NCI-H460 (cell line): ENCODE measurements at places on chromosomes 12 and 14.

DNA sequence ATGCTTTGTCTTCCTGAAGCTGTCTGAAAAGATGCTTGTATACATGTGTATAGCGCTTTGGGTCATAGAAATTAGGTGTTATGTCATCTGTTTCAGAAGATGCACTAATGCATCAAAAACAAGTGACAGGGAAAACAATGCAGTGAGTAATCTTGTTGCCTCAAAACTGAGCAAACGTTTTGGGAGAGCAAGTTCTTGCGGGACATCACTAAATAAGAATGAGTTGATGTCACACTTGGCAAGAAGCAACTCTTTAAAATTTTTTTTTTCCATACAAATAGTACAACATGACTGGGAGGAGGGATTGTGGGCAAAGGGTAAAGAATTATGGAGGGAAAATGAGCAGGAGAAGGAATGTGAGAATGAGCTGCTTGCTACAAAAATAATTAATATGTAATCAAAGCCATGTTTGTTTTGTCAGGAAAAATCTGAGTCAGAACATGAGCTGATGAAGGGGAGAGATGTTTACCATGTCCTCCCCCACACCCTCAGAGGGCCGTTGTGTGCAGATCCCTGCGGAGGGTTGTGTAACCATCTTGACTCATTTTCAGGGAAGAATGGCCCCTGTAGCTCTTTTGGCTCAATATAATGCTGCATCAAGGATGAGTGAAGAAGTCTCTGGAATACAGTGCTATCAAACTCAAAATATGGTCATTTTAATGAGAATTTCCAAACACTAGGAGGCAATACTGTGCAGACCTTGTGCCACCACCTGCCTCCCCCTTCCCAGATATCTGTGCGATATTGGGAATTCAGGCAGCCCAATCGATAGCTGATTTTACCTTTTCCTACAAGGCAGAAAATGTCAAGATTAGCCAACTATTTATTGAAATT is 41.4 kb downstream of the BORCS5 start:
- no peak for DNase-seq

GRCh38 chr14:48738186-48738925 is 847.8 kb downstream of the RPS29 start:
- no peak for DNase-seq

DNA sequence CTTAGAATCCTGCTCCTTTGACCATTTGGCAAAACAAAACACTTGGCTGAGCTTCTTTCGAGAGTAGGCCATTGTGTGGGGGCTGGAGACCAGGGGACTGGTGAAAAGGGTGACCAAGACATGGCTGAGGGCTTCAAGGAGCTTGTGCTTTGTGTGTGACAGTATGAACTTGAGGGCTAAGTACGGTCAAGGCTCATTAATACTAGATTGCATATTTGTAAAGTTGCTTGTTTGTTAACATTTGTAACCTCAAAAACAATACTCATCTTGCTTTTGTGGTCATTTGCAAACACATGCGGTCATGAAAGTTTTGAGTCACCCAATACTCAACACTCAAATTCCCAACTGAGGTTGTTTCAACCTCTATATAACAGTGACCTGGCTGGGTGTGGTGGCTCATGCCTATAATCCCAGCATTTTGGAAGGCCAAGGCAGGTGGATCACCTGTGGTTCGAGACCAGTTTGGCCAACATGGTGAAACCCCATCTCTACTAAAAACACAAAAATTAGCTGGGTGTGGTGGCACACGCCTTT is 42.5 kb downstream of the ZFYVE26 start:
- no peak for DNase-seq

DNA sequence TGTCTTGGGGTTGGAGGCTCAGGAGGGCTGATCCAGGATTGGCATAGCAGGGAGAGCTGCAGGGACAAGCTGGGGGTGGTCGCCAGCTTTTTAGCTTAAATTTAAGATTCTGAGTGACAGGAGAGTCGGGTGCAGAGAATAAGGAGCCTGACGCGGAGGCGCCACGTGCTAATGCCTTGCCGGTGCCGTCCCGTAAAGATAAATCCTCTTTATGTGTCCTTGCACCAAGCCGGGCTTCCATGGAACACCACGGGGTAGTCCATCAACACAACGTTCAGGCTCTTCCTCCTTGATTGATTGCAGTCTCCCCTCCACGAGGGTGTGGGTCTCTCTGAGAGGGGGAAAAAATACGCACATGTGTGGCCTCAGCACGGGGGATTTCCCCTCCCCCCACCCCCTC is 3.9 kb downstream of the DLK1 start:
- DNase-seq = no peak

- DNase-seq = no peak
Measured at GRCh38 chr14:70713511-70713916, 71.8 kb downstream of the TTC9 start.

DNA sequence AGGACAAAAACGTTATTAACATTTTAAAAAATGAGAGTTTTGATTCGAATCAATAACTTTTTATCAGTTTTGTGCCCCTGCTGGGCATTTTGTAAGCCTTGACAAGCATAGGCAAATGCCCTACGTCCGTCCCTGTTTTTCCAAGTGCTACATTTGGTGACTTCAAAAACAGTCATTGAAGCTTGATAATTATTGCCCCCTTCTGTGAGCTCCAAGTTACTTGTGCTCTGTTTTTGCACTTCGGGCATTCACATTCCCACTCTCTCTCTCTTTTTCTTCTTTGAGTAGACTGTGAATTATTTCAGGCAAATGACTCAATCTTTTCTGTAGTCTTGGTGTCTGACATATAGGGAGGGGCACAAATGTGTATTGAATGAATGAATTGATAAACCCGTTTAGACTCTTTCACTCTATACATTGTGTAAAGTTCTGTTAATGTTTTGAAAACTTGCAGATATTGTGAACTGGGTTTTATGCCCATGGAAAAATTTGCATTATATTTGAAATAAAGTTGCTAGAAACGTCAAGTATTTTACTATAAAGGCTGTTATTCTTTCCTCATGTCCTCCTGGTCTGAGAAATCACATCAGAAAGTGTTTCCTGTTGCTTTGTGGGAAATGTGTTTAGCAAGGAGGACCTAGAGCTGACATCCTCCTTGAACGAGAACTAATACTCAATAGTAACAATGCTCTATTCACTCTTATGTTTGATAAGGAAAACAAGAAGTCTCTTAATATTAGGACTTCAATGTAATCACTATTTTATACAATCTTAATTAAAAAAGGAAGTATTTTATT is 1.4 kb downstream of the APAF1 start:
- peak; percentile 5 for DNase-seq

DNA sequence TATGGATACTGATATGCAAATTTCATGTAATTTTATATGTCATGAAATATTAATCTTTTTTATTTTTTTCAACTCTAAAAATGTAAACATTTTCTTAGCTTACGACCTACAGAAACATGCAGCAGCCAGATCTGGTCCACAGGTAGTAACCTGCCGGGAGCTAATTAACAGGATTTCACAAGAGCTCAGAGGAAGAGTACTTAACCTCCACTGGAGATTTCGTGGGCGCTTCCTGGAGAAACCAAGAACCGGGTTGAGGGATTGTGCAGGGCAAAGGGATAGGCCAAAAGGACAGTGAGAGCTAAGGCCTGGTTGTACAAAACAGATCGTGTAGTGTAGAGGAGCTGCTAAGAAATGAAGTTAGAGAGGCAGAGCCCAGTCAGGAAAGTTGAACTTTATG is 315.7 kb downstream of the PAWR start:
- no peak for DNase-seq
